ENCODE measurements at places on chromosomes 2 and 18.

DNA sequence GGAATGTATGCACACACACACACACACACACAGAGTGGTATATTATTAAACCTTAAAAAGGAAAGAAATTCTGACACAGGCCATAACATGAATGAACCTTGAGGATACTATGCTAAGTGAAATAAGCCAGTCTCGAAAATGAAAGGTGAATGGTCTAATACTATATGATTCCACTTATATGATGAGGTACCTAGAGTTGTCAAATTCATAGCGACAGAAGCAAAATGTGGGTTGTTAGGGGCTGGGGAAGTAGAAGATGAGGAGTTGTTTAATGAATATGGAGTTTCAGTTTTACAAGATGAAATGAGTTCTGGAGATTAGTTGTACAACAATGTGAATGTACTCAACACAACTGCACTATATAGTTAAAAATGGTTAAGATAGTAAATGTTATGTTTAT is 118.1 kb downstream of the ABCA12 start:
- no peak for DNase-seq

- no peak for DNase-seq
These were observed 293.0 kb upstream of the HS6ST1 start for GRCh38 chr2:128611421-128612320.

- DNase-seq = no peak
These were observed 402.6 kb downstream of the NBAS start for GRCh38 chr2:15158532-15158931.

- no peak for DNase-seq
These were observed 2.9 kb upstream of the IL1F10 start for GRCh38 chr2:113064898-113065297.

- no peak for DNase-seq
These were observed 202.4 kb upstream of the ZSWIM2 start for GRCh38 chr2:187051350-187051749.

DNA sequence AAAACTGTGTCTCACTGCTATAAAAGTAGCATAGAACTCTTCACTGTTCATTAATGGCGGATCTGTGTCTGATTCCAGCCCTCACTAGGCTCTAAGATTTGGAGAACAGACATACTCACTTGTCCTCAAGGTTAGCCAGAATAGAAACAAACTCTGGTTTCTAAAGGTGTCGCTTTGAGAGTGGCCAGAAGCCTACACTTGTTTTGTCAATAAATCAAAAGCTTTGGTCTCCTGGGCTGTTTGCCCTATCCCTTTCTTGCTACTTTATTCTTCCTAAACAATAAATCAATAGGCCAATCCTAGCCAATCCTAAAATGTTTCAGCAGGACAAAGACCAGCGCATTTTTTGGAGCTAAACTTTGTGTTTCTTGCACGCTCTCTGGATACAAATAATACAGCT is 1064.6 kb upstream of the CHAC2 start:
- DNase-seq = no peak

GRCh38 chr2:193382583-193382982 is 1187.8 kb upstream of the TMEFF2 start:
- no peak for DNase-seq

GRCh38 chr2:55159037-55159651 is 72.9 kb downstream of the CLHC1 start:
- DNase-seq = no peak

GRCh38 chr2:78654941-78655340 is 370.6 kb upstream of the REG3G start:
- DNase-seq = no peak

DNA sequence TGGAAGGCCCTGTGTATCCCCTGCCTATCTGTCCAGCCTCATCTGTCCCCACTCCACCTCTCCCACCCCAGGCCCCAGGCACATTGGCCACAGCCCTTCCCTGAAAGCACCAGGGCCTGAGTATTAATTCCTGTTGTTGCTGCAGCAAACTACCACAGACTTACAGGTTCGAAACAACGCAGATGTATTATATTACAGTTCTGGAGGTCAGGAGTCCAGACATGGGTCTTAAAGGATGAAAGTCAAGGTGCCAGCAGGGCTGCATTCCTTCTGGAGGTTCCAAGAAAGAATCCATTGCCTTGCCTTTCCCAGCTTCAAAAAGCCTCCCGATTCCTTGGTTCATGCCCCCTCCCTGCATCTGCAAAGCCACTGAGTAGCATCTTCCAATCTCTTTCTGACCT is 78.7 kb upstream of the LAPTM4A start:
- DNase-seq = no peak

Measured in activated naive CD4-positive, alpha-beta T cell treated with anti-CD3 and anti-CD28 coated beads, Interleukin-2, amount 50 U/mL, for 16 hours (primary cell).